Neuronal stem cell (in vitro differentiated cells): ENCODE measurements at places on chromosomes 4 and X.

- no peak overlapping the region for H3K27ac ChIP-seq
- DNase-seq: no peak
- no peaks in the 10 kb centered on the region for H3K4me1 ChIP-seq
- H3K4me3 ChIP-seq: no peak overlapping the region
- no peaks in the 10 kb centered on the region for H3K36me3 ChIP-seq
Observed at GRCh38 chr4:163911891-163912290, 417.4 kb downstream of the TMA16 start.

DNA sequence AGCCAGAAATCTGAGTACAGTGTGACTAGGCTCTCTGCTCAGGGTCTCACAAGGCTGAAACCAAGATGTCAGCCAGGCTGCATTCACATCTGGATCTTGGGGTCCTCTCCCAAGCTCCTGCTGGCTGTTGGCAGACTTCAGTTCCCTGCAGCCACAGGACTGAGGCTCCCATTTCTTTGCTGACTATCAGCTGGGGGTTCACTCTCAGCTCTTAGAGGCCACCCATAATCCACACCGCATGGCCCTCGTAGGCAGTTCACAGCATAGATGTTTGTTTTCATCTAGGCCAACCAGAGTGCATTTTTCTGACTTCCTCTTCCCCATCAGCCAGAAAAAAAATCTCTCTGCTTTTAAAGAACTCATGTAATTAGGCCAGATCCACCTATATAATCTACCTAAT, 8.2 kb upstream of the WDR44 start:
- H3K27me3 ChIP-seq: peaks cover 4% of the 10 kb centered on the region
- no peak overlapping the region for H3K27ac ChIP-seq
- no peak overlapping the region for H3K4me3 ChIP-seq
- DNase-seq: no peak
- no peaks in the 10 kb centered on the region for H3K4me1 ChIP-seq

DNA sequence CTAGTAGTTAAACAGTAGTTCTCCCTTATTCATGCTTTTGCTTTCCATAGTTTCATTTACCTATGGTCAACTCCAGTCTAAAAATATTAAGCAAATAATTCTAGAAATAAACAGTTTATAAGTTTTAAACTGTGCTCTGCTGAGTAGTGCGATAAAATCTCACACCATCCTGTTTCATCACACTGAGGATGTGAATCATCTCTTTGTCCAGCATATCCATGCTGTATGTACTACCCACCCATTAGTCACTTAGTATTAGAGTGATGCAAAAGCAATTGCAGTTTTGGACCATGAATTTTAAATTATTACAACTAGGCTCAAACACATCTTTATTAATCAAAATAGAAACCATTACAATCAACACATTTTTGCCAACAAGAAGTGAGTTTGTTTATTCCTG, 187.4 kb downstream of the TEX13C start:
- no peak overlapping the region for H3K4me3 ChIP-seq
- no peaks in the 10 kb centered on the region for H3K27me3 ChIP-seq
- no peaks in the 10 kb centered on the region for H3K4me1 ChIP-seq
- H3K27ac ChIP-seq: no peak overlapping the region
- no peaks in the 10 kb centered on the region for H3K36me3 ChIP-seq

DNA sequence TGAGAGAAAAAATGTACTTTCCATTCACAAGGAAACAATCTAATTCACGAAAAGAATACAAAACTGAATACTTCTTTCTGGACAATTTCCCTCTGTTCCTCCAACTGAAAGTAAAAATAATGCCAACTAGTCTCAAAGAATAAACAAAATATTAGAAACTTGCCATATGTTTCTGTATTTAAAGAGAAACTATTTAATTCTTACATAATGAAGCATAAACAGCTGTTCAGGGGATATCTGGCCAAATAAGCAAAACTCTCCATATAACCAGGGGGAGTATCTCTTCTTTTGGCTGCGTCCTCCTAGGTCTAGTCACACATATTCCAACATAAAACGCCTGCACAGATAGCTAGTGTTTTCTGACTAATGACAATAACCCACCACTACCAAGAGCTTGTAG, 805 bp downstream of the GATB start:
- peaks cover 1% of the 10 kb centered on the region for H3K36me3 ChIP-seq
- no peak overlapping the region for H3K27ac ChIP-seq
- peak overlapping the region; percentile 89 for H3K4me3 ChIP-seq
